ENCODE measurements at places on chromosomes 6 and 20.

- DNase-seq, result no peak
Measured at GRCh38 chr6:20793174-20793573, 258.9 kb downstream of the CDKAL1 start.

GRCh38 chr6:117908246-117909068 lies 1.4 kb downstream of the SLC35F1 start:
- DNase-seq, result no peak

DNA sequence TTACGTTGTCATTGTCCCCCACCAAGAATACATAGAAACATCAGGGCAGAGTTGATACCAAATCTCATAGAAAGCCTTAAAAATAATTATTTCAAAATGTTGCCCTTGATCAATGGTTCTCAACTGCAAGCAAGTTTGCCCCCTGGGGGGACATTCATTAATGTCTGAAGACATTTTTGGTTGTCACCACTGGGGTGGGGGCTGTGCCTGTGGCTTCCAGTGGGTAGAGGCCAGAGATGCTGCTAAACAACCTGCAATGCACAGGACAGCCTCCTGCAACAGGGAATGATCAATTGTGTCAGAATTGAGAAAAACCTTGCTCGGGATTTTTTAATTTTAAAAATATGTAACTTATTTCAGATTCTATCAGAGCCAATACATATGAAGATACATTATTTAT lies 130.6 kb upstream of the DOK5 start:
- no peak for DNase-seq

DNA sequence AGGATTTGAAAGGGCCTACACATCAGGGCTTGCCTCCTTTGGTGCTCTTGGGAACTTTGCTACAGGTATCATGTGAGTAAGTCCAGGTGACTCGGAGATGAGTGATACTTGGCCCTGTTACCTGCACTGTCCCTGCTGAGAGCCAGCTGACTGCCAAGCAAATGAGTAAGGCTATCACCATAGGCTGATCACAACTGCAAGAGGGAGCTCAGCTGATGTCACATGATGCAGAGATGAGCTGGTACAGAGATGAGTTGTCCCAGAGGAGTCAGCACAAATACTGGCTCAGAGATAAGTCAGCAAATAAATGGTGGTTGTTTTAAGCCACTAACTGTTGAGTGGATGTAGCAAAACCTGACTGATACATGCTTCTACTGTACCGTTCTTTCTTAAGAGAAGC lies 41.4 kb downstream of the LAMP5 start:
- no peak for DNase-seq

DNA sequence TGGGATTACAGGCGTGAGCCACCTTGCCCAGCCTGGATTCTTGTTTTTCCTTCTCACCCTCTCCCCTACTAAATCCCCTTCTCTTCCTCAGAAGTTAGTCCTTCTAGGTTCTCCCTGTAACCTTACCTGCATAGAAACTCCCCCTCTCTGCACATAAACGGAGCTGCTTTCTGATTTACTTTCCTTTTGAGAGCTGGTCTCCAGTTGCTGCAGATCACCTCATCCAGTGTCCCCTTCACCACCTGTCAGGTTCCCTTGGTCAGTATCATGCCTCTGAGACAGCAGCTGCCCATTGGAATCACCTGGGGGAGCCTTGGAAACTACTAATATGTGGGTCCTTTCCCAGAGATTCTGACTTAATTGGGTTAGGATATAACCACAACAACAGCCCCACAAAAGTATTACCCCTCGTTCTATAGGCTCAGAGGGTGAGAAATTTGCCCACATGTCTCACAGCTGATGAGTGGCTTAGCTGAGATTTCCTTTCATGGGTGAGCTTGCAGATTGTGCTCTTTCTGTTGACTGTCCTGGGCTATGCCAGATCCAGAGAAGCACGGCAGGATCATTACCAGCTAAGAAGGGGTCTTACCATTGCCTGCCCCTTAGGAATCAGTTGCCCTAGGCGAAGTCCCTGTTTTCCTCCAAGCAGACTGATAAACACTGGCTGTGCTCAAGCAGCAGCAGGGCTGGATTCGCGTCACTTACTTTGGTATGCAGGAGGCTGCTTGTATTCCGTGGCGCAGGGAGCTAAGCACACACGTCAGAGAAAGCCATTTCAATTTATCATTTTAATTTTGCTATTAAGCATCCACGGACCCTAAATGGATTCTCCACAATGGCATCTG lies 51.3 kb downstream of the AKAP12 start:
- DNase-seq, result no peak

- no peak for DNase-seq
Measured at GRCh38 chr6:40330301-40330721, 256.9 kb downstream of the LRFN2 start.

DNA sequence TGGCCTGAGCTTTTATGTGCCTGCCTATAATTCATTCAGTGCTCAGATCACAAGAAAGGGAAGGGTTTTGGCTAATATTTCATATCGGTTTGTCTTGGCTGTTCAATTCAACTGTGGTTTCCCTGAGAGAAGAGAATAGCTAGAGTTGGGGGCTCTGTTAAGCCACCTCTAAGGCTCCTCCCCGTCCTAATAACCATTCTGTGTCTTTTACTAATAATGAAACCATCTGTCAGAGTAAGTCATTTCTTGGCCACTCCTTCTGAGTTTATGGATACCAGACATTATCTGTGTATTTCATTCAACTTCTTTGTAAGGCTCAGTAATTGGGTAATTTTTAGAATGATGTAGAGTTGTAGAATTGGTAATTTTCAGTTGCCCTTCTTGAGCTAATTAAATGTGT lies 5.2 kb downstream of the STX11 start:
- no peak for DNase-seq

- no peak for DNase-seq
Measured at GRCh38 chr6:81561731-81562130, 190.8 kb downstream of the TENT5A start.

DNA sequence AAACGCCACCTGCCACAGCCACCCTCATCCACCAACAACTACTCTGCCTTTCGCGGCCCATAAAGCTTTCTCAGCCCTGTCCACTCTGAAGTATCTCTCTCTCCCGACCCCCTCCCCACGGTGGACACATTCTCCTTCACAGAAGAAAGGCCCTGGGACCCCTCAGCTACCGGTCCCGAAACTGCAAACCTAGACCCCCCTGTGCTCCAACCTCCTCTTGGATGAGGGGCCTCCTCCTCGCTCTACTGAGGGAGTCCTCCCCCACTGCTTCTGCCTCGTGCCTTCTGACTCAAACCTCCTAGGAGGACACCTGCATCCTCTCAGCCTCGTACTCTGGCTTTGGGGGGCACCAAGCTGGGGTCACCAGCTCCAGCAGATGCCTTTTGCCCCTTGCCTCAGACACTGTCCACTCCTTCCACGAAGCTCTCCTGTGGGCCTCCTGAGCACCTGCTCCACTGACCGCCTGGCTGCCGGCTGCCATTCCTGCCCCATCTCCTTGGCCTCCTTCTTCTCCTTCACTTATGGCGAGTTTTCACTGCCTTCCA lies 24.9 kb downstream of the RNASET2 start:
- DNase-seq, result no peak

GRCh38 chr6:123091896-123092271 lies 95.8 kb downstream of the CLVS2 start:
- DNase-seq, result no peak

DNA sequence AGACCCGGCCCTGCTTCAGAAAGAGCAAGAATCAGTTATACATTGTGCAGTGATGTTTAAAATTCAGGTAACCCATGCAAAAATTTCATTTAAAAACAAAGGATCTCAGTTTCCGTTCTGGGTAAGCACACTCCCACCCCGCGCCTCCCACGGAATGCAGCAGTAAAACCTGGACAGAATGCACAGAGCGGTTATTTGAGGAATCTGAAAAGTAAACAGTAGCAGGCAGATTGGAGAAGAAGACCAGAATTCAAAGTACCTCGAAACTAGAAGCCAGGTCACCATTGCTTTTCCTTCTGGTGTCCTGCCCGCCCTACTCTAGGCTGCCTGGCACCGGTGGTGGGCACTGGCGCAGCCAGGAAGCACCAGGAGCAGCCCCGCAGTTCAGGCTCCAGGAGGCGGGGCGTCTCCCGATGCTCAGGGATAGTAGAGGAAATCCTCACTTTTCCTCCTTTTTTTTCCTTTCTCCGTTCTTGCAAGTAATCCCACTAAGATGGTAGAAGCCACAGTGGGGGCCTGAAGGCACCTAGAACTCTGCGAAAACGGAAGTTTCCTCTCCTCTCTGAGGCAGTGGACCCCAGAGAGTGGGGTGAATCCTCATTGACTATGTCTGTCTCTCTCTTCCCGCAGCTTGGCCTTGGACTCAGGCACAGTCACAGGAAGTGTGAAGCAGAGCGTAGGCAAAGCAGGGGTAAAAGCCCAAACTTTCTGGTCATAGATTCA lies 28.3 kb downstream of the METTL24 start:
- no peak for DNase-seq

DNA sequence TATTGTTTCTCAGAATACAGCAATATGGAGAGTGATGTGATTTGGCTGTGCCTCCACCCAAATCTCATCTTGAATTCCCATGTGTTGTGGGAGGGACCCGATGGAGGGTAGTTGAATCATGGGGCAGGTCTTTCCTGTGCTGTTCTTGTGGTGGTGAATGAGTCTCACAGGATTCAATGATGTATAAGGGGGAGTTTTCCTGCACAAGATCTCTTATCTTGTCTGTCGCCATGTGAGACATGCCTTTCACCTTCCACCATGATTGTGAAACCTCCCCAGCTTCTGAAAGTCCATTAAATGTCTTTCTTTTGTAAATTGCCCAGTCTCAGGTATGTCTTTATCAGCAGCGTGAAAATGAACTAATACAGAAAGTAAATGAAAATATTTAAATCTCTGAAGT lies 234.8 kb upstream of the TENT5A start:
- no peak for DNase-seq

DNA sequence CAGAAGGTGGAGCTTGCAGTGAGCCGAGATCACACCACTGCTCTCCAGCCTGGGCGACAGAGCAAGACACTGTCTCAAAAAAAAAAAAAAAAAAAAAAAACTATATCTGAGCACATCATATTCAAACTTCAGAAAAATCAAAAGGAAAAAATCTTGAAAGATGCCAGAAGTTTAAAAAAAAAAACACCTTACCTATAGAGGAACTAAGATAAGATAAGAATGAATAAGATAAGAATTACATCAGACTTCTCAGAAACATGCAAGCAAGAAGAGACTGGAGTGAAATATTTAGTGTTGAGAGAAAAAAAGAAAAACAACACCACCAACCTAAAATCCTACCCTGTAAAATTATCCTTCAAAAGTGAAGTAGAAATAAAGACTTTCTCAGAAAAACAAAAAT lies 116.8 kb upstream of the ARID1B start:
- DNase-seq, result no peak

GRCh38 chr20:699811-700338 lies 24.3 kb upstream of the SCRT2 start:
- no peak for DNase-seq

- no peak for DNase-seq
Measured at GRCh38 chr20:8364734-8365078, 232.6 kb downstream of the PLCB1 start.

DNA sequence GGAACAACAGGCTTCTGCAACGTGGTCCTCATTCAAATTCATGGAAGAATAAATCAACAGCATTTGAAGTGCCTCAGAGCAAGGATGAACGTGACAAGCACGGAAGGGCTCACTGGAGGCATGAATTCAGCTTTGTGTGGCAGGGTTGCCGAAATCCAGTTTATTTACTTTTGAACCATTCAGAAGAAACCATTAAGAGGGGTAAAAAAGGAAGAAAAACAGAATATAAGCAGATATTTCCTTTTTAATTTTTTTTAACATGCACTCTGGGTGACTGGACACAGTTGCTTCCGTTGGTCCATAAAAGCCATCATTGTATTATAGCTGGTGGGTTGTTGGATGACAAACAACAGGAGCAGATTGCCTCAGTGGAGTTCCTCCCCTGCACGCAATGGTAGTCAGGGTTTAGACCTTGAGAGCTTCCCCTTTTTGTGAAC lies 17.3 kb upstream of the SNRPB2 start:
- DNase-seq, result no peak

DNA sequence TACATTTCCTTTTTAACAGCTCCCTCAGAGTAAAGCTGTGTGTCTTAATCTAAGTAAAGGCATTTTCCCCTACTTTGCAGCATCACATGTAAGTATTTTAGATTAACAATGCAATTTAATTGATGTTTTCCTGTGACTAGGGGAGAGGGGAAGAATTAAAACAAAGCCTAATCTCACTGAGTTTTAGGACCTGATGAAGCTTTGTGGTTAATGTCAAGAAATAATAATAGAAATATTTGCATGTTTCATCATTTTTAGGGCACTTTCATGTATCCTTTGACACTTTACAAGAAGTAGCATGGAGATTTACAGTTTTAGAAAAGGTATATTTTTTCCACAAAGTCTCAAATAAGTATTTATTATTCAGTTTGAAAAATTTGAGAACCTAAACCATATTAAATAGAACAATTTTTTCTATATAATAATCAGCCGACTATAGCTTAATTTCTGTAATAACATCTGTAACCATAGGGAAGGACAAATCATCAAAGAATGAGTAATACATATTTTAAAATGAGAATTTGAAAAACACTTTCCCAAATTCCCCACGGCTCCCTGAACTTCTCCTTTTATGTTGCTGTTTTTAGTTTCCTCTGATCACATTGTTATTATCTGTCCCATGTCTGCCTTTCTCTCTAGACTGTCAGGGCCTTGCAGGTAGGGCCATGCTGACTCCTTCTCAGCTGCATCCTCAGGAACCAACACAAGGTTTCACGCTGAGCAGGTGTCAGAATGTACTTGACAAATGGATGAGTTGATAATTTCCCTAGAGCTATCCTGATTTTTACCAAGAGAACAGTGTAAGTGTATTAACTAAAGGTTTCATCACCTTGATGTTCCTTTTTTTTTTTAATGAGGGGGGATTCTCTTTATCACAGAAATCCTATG lies 338.1 kb downstream of the SYNE1 start:
- DNase-seq, result no peak

DNA sequence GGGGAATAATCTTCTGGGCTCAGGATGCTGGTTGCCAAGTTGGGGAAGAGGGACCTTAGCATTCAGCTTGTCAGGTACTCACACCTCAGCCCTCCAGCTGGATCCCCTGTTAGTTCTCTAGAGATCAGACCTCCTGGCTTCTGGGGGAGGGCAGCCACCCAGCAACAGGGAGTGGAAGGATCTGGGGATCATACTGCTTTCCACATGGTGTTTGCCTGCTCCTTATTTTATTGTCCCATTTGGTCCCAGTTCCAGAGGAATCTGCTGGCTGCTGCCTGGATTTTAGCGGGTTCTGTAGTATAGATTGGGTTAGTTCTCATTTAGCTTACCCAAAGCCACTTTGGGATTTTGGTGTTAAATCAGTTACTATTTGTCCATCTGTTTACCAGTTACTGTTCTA lies 29.3 kb downstream of the KAT14 start:
- no peak for DNase-seq

- no peak for DNase-seq
Measured at GRCh38 chr20:22807045-22807444, 222.7 kb upstream of the FOXA2 start.

GRCh38 chr6:165725201-165725600 lies 62.2 kb upstream of the PDE10A start:
- DNase-seq, result no peak

Measured in LoVo (cell line).